ENCODE measurements at places on chromosomes 5 and 9.

DNA sequence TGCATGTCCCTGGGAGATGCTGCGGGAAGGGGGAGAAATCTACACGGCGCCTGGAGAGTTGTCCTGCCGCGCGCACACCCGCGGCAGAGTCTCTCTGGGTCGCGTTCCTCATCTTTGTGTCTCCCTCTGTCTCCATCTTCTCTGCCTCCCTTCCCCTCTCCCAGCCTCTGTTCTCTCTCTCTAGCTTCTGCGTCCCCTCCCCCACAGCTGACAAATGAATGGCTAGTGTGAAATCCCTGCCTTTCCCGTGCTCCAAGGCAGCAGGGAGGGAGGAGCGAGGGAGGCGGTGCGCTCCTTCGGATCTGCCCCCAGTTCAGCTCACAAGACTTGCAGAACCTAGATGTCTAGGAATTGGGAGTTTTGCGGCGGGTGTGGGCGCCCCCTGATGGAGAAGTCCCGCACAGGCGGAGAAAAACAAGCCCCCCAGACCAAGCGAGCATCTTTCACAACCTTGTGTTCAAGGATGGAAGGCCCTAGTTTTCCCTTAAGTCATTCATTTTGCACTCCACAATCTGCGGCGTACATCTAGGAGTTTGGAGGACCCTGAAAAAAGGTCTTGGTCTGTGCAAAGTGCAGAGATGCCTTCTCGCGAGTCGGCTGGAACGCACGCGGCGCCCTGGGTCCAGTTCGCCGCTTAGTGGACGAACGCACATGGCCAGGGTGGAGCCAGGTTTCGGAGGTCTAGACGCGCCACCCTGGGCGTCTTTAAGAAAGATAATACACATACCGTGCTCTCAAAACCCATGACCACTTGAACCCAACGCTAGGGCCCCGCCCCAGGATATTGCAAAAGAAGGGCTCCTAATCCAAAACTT is 2.0 kb downstream of the VCAN start:
- DNase-seq = peak; percentile 98

- peak; percentile 54 for DNase-seq
Measured at GRCh38 chr5:78806544-78806943, 158.0 kb upstream of the LHFPL2 start.

DNA sequence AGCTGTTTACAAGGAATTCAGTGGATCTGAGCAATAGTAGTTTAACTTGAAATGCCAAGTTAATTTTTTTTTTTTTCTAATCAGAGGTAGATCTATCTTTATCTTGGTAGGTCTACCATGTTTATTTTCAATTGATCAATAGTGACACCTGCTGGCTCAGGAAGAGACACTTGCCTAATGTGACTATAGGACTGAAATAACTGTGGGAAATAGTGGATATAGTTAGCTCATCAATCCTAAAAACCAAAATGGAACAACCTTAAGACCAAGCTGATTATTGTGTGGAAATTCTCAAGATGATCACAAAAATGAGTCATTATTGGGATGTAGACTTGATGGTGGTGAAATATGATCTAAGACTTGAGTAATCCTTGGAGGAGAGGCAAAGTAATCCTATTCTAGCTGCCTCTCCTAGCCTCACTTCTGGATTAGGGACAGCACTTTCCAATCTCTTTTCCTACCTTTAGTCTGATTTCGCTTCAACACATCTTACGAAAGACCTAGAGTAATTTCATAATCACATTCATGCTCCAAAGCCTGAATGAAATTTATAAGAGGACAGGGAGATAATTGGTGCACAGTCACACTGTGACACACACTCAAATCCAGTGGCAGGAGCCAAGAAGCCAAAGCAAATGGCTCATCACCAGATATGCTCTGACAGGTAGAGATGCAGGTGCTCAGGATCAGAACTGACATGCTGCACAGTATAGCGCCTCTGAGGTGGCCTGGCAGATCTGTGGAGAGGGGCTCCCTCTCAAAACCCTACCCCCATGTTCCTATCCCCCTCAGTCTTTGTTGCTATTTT is 156.3 kb downstream of the HMHB1 start:
- DNase-seq = peak; percentile 1

DNA sequence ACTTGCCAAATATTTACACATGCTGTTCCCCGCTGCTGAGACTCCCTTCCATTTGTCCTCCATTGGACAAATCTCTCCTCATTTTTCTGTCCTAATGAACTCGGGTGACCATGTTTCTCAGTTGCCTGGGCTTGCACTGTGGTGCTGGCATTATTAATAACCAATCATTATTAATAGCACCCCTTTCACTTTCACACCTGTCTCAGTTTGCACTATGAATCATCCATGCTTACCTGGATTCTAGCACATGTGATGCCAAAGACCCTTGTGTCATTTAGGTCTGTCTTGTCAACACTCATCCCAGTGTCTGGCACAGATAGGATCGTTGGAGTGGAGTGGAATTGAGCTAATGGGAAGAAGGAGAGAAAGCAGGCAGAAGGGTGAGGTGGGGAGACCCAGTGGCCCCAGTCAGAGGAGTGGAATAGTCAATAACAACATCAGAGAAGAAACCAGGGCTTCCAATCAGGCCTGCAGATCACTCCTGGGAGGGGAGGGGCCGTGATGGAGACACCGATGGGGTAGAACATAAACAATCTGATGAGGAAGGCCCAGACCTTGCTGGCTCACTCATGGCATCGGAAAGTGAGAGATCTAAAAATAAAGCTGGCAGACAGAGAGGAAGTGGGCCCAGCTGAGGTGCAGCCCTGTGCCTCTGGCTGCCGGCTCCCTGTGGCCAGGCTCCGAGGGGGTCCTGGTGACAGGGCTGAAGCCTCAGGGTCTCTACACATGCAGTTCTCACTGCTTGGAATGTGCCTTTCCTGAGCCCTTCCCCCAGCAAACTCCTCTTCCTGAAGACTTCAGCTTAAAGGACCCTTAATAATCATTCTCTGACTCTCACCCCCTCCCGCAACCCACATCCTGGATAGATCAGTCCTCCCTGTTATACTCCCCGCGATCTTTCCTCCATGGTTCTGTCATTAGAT is 33.5 kb upstream of the CRB2 start:
- DNase-seq = no peak

DNA sequence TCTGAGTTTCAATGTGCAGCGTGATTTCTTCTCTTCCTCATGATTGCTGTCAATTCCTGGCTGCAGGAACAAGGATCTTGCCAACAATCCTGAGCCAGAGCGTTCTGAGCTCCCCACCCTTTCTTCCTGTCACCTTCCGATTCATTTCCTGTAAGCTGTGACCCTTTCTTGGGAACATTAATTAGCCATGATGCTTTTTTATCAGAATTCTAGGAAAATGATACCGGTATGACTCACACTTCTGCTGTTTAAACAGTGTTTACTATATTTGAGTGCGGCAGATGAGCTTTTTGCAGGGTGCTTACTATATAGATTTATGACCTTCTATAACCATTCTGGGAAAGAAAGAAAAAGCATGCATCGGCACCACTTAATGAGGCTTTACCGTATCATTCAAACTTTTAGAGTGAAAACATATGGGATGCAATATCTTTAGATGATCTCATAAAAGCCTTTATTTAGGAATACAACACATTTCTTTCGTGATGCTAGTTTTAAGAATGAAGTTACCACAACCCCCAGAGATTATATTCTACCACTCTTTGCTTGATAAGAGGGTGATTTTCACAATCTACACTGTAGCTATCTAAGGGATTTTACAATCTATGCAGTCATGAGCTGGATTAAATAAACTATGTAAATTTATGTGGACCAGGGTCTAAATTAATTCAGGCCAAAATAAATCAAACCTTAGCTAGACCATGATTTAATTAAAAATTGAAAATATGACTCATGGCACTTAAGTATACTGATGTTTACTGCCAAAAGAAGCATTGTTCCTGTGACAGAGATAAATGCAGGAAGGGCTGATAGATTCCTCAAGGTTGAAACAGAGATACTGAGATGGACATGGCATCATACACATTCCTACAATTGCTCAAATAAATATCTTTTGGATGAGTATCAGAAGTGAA is 38.0 kb upstream of the OSMR start:
- no peak for DNase-seq

DNA sequence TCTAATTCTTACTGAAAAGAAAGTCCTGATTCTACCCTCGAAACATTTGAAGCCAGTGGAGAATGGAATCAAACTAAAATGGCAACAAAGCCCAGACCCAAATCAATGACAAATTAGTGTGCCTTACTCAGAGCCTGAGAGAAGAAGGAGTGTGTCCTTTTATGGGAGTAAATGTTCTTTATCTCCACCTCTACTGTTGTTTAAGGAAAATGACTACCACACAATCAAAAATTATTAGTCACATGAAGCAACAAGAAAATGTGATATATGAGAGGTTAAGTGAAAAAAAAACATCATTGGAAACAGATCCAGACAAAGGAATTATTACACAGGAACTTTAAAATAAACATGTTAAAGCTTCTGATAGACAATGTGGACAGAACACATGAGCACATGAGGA is 49.7 kb upstream of the FOXB2 start:
- no peak for DNase-seq

DNA sequence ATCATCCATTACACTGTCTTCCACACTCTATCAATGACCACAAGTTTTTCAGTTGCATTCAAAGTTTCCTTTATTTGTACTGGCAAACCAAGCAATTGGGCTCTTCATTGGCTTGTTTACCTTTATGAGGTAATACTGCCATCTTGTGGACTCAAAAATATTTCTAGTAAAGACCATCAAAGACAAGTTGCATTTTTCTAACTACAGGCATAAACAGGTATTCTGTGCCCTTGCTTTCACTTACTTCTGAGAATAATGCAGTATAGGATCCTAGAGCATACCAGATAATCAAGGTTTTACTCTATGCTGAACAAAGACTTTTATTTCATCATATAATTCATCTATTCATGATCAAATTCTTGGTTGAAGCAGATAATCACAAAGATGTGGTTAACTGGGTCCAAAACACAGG is 173.7 kb upstream of the POU5F2 start:
- no peak for DNase-seq

GRCh38 chr9:125189011-125189360 is 617 bp downstream of the PPP6C start:
- DNase-seq = no peak

DNA sequence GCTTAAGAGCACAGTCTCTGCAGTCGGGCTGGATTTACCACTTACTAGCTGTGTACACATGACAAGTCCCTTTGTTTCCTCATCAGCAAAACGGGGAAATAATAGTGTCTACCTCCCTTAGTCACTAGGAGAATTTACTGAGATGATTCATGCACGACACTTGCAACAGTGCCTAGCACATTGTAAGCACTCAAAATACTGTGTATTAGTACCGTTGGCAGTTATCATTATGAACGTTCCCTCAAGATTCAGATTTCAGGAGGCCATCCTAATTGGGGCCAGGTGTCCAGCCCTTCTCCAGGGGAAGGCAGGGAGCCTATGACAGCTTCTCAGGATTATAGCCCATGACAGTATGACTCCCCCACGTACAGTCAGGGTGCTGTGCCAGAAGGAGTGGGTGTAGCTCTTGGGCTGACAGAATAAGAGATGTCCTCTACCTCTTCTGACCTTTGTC is 164.3 kb downstream of the DOCK2 start:
- no peak for DNase-seq

- DNase-seq = peak; percentile 68
Measured at GRCh38 chr5:175166026-175166425, 278.0 kb downstream of the DRD1 start.

- no peak for DNase-seq
Measured at GRCh38 chr5:81783401-81783800, 32.5 kb upstream of the SSBP2 start.

DNA sequence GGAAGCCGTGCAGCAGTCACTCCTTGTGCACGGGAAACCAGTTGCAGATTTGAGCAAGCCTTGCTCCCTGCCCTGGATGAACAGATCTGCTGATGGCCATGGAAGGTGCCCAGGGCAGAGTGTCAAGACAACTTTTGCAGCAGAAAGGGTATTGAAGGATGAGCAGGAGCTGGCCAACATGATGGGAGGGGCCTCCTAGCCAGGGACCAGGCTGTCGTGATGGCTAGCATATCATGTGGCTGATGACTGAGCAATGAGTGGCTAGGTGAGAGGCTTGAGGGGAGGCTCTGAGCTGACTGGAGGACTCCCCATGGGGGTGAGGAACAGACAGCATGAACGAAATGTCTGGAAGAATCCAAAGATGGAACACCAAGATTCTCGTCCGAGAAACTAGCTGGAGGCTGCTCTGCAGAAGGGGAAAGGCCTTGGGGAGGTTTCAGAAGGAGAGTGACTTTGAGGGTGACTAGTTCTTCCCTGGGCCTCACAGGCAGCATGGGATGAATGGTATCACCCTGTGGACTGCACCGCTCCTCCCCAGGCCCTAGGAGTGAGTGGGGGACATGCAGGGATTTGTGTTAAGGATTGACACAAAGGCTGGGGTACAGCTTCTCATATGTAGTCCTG is 18.5 kb downstream of the PPARGC1B start:
- no peak for DNase-seq

DNA sequence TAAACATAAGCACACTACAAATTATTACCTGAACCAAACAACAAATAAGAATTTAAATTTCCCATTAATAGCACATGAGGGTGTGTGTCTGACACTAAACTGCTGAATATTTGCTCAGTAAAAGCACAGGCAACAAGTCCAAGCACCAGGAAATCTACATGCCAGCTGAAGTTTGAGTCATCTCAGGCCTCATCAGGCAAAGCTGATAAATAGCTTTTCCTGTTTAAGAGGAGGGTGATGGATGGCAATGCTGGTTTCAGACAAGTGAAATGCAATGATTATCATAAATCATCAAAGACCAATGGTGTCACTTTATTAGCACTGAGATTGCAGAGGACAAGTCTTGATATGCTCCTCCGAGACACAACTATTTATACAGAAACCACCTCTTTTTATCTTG is 1668.0 kb upstream of the C9orf72 start:
- no peak for DNase-seq

GRCh38 chr5:10896016-10896415 is 135.0 kb upstream of the DAP start:
- no peak for DNase-seq

DNA sequence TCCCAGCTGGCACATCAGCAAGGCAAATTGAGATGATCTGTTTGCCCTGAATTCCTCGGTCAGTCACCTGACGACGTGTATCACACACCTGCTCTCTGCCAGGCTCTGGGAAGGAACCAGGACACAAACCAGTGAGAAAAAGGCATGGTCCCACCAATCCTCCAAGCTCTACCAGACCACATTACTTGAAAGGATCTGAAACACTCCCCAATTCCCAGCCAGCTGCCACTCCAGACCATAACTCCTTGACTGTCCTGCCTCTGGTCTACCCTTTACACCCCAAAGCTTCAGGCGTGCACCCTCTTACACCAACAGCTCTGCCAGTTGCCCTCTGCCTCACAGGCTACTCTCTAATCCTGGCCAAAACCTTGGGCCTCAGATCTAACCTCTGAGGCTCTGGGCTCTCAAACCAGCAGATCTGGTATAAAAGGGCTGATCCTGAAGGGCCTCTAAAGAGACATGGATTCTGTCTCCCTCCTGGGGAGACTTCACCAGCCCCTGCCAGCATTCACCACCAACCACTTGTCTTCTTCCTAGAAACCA is 6.8 kb downstream of the MGAT1 start:
- no peak for DNase-seq

GRCh38 chr5:124743602-124744169 is 2.8 kb downstream of the ZNF608 start:
- peak; percentile 69 for DNase-seq

Measured in retina (tissue), 1 donor.